ENCODE measurements at places on chromosomes 13 and 19.

DNA sequence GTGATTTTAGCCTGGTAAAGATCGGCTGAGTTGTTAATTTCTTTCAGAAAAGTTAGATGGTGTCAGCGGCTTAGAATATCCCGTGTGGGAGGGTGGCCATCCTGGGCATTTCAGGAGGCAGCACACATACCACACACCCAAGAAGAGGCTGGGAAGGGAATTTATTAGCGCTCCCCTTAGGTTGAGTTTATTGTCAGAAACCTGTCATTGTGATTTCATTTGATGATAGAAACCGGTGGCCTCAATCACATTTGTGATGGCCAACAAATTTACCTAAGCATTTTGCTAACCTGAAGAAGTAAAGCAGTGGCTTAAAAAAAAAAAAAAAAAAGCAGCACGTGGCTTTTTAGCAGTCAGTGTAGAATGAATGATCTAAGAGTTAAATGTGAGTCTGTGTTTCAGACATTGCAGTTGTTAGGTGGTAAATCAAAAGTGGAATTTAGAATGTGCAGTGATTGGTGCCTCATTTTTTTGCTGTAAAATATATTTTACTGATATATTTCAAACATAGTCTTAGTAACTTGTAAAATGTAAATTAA lies 2.7 kb downstream of the SIPA1L3 start:
- no peak for DNase-seq

GRCh38 chr19:289651-290371 lies 1.4 kb downstream of the PLPP2 start:
- DNase-seq = no peak

DNA sequence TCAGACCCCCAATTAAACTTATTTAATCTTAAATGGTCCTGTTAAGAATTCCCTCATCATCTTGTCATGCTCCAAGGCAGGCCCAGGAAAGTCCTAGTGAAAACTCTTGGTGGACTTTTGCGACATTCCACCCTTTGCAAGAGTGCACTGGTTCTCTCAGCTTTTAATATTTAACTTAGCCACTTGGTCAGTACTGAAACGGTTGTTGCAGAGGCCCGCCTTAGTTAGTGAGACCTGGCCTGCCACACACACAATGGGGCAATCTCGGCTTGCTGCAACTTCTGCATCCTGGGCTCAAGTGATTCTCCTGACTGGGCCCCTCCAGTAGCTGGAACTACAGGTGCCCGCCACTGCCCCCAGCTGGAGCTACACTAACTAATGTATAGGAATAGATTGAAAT lies 1366.0 kb downstream of the UQCRFS1 start:
- no peak for DNase-seq

GRCh38 chr13:77535448-77535847 lies at the start of gene SCEL:
Gene SCEL, plus strand, starts transcription at chr13:77535706. Its CDS starts 20,170 bp downstream, at chr13:77555876.
- DNase-seq = no peak

GRCh38 chr19:41955521-41955920 lies 3.6 kb downstream of the RABAC1 start:
- DNase-seq = no peak

- DNase-seq = no peak
Measured at GRCh38 chr13:28753946-28754345, 35.2 kb upstream of the SLC46A3 start.

DNA sequence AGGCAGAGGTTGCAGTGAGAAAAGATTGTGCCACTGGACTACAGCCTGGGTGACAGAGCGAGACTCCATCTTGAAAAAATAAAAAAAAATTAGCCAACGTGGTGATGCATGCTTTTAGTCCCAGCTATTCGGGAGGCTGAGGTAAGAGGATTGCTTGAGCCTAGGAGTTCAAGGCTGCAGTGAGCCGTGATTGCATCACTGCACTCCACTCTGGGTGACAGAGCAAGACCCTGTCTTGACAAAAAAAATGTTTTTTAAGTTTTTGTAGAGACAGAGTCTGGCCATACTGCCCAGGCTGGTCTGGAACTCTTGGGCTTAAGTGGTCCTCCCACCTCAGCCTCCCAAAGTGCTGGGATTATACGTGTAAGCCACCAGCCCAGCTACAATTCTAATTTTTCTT lies 22.4 kb upstream of the LSM14A start:
- no peak for DNase-seq

GRCh38 chr13:110525328-110526319 lies 35.9 kb downstream of the RAB20 start:
- no peak for DNase-seq
